ENCODE measurements at places on chromosomes 5 and 9. TPM values are rescaled to one million over a fixed set of nuclear protein-coding genes. Genes with fewer than 3 reads are reported as not detected.

DNA sequence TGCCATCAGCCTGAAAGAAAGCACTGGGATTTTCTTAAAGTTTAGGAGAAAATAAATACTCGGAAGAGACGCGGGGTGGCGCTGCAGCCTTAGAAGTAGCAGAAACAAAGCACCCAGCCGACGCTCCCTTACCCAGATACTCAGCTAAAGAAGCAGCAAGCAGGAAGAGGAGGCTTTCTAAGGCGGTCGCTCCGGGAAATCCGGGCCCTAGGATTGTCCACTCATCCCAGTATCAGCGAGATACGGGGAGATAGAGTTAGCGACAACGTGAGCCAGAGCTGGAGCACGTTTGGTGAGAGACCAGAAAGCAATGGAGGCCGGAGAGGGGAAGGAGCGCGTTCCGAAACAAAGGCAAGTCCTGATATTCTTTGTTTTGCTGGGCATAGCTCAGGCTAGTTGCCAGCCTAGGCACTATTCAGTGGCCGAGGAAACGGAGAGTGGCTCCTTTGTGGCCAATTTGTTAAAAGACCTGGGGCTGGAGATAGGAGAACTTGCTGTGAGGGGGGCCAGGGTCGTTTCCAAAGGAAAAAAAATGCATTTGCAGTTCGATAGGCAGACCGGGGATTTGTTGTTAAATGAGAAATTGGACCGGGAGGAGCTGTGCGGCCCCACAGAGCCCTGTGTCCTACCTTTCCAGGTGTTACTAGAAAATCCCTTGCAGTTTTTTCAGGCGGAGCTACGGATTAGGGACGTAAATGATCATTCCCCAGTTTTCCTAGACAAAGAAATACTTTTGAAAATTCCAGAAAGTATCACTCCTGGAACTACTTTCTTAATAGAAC, at the start of gene PCDHB2:
Gene PCDHB2 (plus strand): TSS at position 135 of the 782 bp plus-strand sequence. CDS start 176 bp downstream, at position 311.
- no peak for DNase-seq
- peak within 1 kb of the TSS; percentile 18 for H3K4me3 ChIP-seq
- H3K4me1 ChIP-seq = no peaks in the 10 kb centered on the region
- peaks cover 2% of the 10 kb centered on the region for H3K27me3 ChIP-seq
- no peaks in the 10 kb centered on the region for H3K36me3 ChIP-seq

GRCh38 chr9:61665829-61666228, 476.0 kb downstream of the SPATA31A7 start:
- H3K4me3 ChIP-seq = no peak overlapping the region
- H3K36me3 ChIP-seq = no peaks in the 10 kb centered on the region
- H3K4me1 ChIP-seq = no peaks in the 10 kb centered on the region
- no peak overlapping the region for H3K27ac ChIP-seq
- H3K27me3 ChIP-seq = no peaks in the 10 kb centered on the region
- no peak for DNase-seq

Gene ZDHHC11
- 7.8 TPM for polyA plus RNA-seq

Gene PCDHB12
- polyA plus RNA-seq = not detected
